ENCODE measurements at places on chromosomes 2 and 18.

GRCh38 chr2:215772003-215772402, 241.3 kb downstream of the MREG start:
- DNase-seq = no peak

DNA sequence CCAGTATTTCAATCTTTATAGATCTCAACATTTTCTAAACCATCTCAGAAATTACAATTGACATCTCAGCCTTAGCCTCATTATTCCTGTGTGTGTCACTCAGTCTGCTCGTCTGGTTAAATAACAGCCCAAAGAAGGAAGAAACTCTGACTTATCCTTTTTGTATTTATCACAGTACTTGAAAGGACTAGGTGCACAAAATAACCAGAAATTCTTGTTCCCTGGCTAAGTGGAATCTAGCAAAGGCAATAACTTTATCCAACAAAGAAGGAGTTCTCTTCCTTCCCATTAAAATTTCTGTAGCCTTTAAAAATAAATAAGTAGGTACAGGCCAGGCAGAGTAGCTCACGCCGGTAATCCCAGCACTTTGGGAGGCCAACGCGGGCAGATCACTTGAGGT, 139.9 kb upstream of the PID1 start:
- no peak for DNase-seq

DNA sequence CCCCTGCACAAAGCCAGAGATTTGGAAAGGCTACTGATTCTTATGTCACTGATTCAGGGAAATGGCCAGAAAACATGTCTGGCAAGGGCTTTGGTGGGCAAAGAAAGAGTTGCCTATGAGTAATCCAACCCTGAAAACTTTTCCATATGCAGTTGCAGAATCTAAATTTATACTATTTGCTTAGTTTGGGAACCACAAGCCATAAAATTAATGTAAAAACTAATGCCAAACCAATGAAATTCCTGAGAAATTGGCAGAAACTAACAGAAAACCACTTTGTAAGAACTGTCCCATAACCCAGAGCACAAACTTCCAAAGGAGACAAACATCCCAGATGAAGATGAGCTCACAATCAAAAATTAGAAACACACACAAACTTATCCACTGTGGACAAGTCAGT, 48.8 kb downstream of the TCF4 start:
- DNase-seq = no peak

DNA sequence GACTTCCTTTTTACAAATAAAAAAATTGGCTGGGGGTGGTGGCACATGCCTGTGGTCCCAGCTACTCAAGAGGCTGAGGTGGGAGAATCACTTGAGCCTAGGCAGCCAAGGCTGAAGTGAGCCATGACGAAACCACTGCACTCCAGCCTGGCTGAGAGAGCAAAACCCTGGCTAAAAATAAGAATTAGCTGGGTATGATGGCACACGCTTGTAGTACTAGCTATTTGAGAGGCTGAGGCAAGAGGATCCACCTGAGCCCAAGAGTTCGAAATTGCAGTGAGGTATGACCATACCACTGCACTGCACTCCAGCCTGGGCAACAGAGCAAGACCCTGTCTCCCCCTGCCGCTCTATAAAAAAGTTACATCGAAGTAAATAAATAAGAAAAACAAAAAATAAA, 33.7 kb downstream of the GFPT1 start:
- no peak for DNase-seq

GRCh38 chr18:47677952-47678351, 252.5 kb downstream of the SMAD2 start:
- peak; percentile 6 for DNase-seq

DNA sequence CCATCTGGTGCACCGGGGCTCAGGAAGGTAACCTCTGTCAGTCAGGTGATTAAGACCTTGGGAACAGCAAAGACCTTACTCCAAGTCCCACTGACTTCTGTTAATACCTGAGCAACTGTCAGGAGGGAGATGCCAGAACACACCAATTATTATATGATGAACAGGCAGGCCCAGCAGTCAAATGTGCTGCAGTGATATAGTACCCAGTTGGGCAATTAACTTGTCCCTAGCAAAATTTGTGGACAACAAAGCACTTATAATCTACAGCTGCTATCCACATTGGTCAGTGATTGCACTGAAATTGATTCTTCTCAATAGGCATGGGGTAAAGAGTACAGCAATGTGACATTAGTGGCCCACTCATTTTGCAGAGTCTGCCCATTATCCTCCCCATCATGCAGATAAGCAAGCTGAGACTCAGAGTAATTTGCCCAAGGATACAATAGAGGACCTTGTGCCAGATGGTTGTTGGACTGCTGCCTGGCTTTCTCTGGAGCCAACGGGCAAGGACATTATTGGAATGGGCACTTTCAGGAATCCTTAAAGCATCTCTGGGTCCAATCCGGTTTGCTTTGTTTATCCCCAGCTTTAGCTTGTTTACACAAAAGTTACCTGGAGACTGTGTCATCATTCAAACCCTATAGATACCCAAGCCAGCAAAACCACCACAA, 147.6 kb downstream of the CCBE1 start:
- DNase-seq = no peak

DNA sequence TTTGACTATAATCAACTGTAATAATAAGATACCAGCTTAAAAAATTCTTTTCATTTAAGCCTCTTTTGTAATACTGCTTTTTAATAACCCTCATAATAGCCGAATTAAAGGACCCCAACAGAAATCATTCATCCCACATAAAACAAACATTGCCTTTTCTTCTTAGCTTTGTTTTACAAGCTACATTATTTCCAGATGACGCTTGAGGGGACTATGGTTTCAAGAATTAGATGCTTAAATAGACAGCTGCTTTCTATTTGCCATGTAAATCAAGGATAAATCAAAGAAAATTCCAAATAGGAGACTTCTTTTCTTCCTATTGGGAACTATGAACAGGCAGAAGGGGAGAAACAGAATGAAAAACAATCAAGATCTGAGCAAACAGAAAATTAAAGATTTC, 200.7 kb upstream of the SMAD7 start:
- DNase-seq = no peak

DNA sequence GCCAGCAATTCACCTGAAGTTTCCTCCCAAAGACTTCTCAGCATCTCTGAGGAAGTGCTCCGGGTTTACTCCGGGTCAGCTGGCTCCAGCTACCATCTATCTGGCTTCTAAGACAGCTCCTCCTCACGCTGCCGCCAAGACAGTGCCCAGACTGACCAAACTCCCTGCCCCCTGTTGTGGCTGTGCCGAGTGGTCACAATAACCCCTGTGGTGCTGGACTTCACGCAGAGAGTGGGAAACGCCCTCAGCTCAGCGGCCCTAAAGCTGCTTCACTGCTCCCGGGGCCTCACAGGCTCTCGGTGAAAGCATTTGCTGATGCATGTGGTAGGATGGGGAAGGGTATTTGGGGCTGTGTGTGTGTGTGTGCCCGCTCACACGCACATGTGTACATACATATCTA, 154.8 kb upstream of the ZNF236 start:
- DNase-seq = no peak

- no peak for DNase-seq
These were observed 7.1 kb upstream of the CYS1 start for GRCh38 chr2:10087360-10087759.

GRCh38 chr18:63963615-63964256, 6.1 kb upstream of the SERPINB8 start:
- peak; percentile 76 for DNase-seq

GRCh38 chr2:102895376-102895775, 133.5 kb downstream of the TMEM182 start:
- DNase-seq = no peak

GRCh38 chr2:112001136-112001715, 53.8 kb upstream of the TMEM87B start:
- DNase-seq = peak; percentile 22

DNA sequence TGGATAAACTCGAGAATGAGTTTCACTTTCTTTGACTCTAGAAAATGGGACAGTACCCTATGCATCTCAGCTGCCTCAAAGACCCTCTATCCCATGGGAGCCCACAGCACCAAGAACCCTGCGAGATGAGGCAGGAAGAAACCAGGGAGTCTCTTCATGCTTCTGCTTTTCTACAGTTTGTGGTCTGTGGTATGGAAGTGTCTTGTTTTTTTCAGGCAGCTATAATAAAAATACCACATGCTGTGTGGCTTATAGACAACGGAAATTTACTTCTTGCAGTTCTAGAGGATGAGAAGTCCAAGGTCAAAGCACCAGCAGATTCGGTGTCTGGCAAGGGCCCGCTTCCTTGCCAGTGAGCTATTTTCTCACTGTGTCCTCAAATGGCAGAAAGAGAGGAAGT, 257.9 kb downstream of the SUCLG1 start:
- no peak for DNase-seq

- no peak for DNase-seq
These were observed 162.6 kb downstream of the GFPT1 start for GRCh38 chr2:69224512-69224837.

DNA sequence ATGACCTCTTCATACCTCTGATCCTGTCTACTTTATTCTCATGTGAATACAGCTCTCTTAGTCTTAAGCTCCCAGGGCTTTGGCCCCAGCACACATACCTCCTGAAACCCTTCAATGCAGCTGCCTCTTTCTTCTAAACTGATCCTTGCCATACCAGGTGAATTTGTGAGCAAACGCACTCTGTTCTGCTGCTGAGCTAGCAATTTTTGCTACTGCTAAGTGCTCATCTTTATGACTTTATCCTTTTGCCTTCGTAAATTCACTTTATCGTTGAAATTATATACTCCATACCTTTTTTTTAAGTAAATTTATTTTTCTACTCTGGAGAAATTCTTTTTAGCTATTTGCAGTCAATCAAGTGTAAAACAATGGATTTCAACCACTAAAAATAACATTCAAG, 287.7 kb downstream of the CMPK2 start:
- no peak for DNase-seq

DNA sequence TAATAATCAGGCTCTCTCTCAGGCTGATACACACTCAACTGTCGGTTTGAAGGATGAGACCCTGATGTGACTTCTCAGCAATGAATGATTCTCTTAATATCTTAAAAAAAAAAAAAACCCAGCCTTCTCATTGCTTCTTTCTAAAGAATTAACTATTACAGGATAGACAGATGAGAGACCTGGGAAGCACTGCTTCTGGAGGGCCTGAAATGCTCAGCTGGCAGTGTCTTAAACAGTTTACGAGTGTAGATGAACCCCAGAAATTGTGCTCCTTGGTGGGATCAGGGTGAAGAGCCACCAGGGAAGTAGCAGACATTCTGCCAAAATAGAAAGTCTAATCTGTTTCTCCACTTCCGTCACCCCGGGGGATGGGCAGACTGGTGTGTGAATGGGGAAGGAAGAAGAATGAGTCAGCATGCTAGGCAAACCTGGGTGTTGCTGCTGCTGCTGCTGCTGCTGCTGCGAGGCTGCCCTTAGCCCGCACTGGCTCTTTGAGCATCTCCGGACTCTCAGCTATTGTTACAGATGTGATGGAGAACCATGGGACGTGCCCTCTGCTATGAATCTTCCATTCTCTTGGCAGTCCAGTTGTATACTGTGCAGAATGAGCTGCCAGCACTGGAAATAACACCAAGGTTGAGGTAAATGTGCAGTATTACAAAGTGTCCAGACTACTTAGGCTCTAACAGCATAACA, 158.4 kb downstream of the SETBP1 start:
- peak; percentile 52 for DNase-seq

DNA sequence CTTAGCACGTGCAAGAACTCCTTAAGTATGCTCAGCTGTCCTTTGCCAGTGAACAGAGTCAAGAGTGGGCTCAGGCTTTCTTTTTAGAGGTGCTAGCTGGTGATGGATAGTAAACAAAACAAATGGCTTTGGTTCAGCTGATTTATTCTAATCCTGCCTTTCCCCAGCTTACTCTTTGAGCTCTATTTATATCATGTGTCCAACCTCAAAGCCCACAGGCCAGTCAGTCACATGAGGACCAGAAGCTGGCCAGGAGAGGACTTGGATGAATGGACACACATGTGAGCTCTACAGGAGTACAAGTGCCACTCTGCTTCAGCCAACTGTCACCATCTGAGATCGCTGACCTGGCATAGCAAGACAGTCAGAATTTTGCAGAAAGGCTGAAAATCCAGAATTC, 59.4 kb downstream of the STK39 start:
- DNase-seq = no peak

- DNase-seq = no peak
These were observed 19.8 kb downstream of the DTYMK start for GRCh38 chr2:241666627-241667400.

Measured in NAMALWA (cell line).